Articular chondrocyte of knee joint (primary cell): ENCODE measurements at places on chromosomes 3 and 15. TPM values are rescaled to one million over a fixed set of nuclear protein-coding genes. Genes with fewer than 3 reads are reported as not detected.

MYO5A gene
- 68.3 and 69.9 TPM in 2 replicates for total RNA-seq

MNS1 gene
- 2.4 and 2.7 TPM in 2 replicates for total RNA-seq

AMOTL2 gene
- total RNA-seq, result 222 and 259 TPM in 2 replicates

SERINC4 gene
- 0.13 TPM in 1 of 2 replicates, not detected in the other for total RNA-seq

NR1I2 gene
- 0.11 and 0.13 TPM in 2 replicates for total RNA-seq

CCRL2 gene
- total RNA-seq, result 6.2 and 8.0 TPM in 2 replicates

NEK10 gene
- total RNA-seq, result 29.4 and 50.3 TPM in 2 replicates

ALCAM gene
- 94.3 and 128 TPM in 2 replicates for total RNA-seq

IL17RE gene
- 1.1 and 1.4 TPM in 2 replicates for total RNA-seq

FAM3D gene
- total RNA-seq, result not detected in 2 replicates

BMF gene
- 3.2 and 3.5 TPM in 2 replicates for total RNA-seq

SCAANT1 gene
- total RNA-seq, result not detected in 2 replicates

KNSTRN gene
- total RNA-seq, result 32.6 and 32.7 TPM in 2 replicates

XCR1 gene
- total RNA-seq, result not detected in 2 replicates

STRIT1 gene
- total RNA-seq, result not detected in 2 replicates

FBXO40 gene
- total RNA-seq, result not detected in 2 replicates

C3orf85 gene
- total RNA-seq, result not detected in 2 replicates

NLGN1 gene
- total RNA-seq, result 28.4 and 33.8 TPM in 2 replicates

ZNF445 gene
- total RNA-seq, result 9.8 and 10.2 TPM in 2 replicates

TMEM108 gene
- under 0.01 TPM in 1 of 2 replicates, not detected in the other for total RNA-seq

ASB7 gene
- 14.9 and 17.9 TPM in 2 replicates for total RNA-seq

SEC11A gene
- total RNA-seq, result 286 and 302 TPM in 2 replicates

BNC1 gene
- 6.1 and 7.0 TPM in 2 replicates for total RNA-seq

BCL2A1 gene
- total RNA-seq, result 0.43 and 1.7 TPM in 2 replicates

PAQR5 gene
- 0.13 and 4.8 TPM in 2 replicates for total RNA-seq

SLC24A5 gene
- total RNA-seq, result not detected in 2 replicates

GTPBP8 gene
- total RNA-seq, result 32.5 and 36.1 TPM in 2 replicates

SQOR gene
- 182 and 186 TPM in 2 replicates for total RNA-seq

SSUH2 gene
- 0.11 TPM in 1 of 2 replicates, not detected in the other for total RNA-seq

ARGFX gene
- total RNA-seq, result not detected in 2 replicates

PTX3 gene
- total RNA-seq, result 174 and 549 TPM in 2 replicates

EXD1 gene
- not detected in 2 replicates for total RNA-seq

DUOX2 gene
- total RNA-seq, result under 0.01 TPM in 1 of 2 replicates, not detected in the other

UBE2E1 gene
- 85.1 and 86.0 TPM in 2 replicates for total RNA-seq

SNTN gene
- not detected in 2 replicates for total RNA-seq

GUCA1C gene
- total RNA-seq, result not detected in 2 replicates

GLCE gene
- 14.9 and 18.8 TPM in 2 replicates for total RNA-seq

POPDC2 gene
- total RNA-seq, result 0.65 and 1.3 TPM in 2 replicates

CNTN6 gene
- under 0.01 TPM in 1 of 2 replicates, not detected in the other for total RNA-seq

MYL3 gene
- 0.65 TPM in 1 of 2 replicates, not detected in the other for total RNA-seq

CNTN4 gene
- not detected in 2 replicates for total RNA-seq

KY gene
- 4.8 and 6.4 TPM in 2 replicates for total RNA-seq

NUTM1 gene
- total RNA-seq, result not detected in 2 replicates

CNTN3 gene
- 0.13 and 0.22 TPM in 2 replicates for total RNA-seq

RTP1 gene
- total RNA-seq, result not detected in 2 replicates

ATP13A5 gene
- total RNA-seq, result not detected in 2 replicates

CD47 gene
- total RNA-seq, result 133 and 178 TPM in 2 replicates

GPR15 gene
- not detected in 2 replicates for total RNA-seq

KBTBD13 gene
- total RNA-seq, result not detected in 2 replicates

PLSCR5 gene
- not detected in 2 replicates for total RNA-seq

ARRDC4 gene
- 7.7 and 15.1 TPM in 2 replicates for total RNA-seq

HRG gene
- total RNA-seq, result not detected in 2 replicates

COLQ gene
- 0.97 and 1.0 TPM in 2 replicates for total RNA-seq

CSTA gene
- total RNA-seq, result 0.65 and 3.1 TPM in 2 replicates
